ENCODE measurements at places on chromosomes 4 and X.

DNA sequence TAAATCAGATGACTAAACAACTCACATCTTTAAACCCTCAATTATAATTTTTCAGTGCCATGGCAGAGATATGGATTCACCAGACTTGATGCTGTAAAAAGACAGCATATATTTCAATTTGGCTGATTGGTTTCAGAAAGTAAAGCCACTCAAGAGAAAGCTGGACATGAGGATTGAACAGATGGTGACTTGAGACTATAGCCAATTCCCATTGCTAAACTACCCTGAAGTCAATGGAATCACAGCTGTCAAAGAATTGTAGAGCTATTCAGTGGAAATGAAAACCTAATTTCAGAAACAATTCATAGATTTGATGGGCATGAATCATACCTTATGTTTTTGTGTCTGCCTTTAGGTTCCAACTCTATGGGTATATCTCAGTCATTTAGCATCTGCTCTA is 510.6 kb upstream of the BOD1L1 start:
- DNase-seq, result no peak

GRCh38 chrX:47619486-47620302 is at the start of gene SYN1:
Gene SYN1 (minus strand): TSS chrX:47619857. CDS start chrX:47619728, 129 bp downstream.
- peak; percentile 96 for DNase-seq

GRCh38 chr4:40305328-40306170 is 29.6 kb upstream of the CHRNA9 start:
- DNase-seq, result no peak

- no peak for DNase-seq
These were observed 220.1 kb downstream of the IQCM start for GRCh38 chr4:149595500-149595899.

DNA sequence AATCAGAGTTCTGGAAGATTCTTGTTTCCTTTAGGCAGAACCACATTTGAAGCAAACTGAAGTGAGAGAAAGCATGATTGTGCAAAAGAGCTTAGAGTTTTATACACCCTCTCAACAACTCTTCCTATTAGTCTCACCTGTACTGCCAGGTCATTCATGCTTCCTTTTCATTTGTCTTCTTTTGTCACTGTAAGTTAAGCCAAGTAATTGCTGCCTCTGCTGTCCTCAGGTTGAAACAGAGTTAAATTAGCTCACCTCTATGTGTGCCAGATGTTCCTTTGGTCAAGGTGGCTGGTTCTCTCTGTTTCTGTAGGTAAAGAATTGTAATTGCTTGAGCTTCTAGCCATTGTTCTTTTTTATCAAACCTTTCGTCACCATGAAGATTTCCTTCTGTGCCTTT is 41.1 kb upstream of the HPGD start:
- no peak for DNase-seq

DNA sequence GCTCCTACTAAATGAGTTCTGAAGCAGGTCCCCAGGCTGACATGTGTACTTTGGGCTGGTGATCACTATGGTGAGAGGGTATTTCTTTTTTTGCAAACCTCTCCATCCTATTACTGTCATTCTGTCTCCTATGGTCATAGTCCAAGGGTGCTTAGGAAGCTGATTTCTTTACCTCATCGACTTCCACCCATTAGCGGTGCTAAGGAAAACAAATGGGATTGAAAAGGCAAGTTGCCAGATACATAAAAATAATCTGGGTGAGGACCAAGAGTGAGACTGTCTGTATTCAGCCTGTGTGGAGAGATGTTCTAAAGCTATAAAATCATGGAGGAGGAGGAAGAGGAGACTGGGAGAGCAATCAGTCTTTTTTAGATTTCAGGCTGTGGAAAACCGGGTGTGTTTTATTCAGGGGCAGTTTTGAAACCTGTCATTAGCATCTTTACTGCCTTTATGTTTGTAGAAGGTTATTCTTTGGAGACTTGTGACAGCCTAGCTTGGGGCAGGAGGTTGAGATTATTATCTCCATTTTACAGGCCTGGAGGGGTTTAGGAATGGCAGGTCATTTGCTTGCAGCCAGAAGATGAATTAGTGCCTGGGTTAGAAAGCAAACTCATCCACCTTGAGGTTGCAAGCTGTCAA is 1.9 kb downstream of the TMEM164 start:
- DNase-seq, result no peak

GRCh38 chr4:81638698-81639097 is 167.0 kb upstream of the RASGEF1B start:
- DNase-seq, result no peak

- DNase-seq, result no peak
These were observed 162.5 kb upstream of the MED14 start for GRCh38 chrX:40897718-40898270.

- DNase-seq, result no peak
These were observed 41.3 kb upstream of the STAG2 start for GRCh38 chrX:123920105-123920785.

DNA sequence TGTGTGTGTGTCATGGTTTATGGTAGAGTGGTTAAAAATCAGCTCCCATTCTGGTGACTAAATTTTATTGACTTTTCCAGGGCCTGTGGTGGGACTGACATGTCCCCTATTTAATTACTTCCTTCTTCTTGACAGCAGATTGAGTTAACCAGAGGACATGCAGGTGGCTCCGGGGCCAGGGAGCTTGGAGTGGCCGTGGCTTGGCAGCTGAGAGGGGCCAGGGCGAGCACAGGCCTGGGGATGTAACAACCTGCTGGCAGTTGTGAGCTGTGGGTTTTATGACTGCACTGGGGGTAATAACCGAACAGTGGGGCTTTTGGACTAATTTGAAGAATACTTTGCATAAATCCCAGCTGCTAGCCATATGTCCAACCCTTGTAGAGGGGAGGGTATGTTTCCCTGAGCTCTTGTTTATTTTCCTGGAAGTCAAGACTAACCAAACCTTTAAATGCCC is 186.0 kb downstream of the MID1IP1 start:
- no peak for DNase-seq

- no peak for DNase-seq
These were observed 11.8 kb downstream of the CLDN2 start for GRCh38 chrX:106931831-106932491.

GRCh38 chr4:14267373-14268060 is 640.0 kb upstream of the BOD1L1 start:
- no peak for DNase-seq

DNA sequence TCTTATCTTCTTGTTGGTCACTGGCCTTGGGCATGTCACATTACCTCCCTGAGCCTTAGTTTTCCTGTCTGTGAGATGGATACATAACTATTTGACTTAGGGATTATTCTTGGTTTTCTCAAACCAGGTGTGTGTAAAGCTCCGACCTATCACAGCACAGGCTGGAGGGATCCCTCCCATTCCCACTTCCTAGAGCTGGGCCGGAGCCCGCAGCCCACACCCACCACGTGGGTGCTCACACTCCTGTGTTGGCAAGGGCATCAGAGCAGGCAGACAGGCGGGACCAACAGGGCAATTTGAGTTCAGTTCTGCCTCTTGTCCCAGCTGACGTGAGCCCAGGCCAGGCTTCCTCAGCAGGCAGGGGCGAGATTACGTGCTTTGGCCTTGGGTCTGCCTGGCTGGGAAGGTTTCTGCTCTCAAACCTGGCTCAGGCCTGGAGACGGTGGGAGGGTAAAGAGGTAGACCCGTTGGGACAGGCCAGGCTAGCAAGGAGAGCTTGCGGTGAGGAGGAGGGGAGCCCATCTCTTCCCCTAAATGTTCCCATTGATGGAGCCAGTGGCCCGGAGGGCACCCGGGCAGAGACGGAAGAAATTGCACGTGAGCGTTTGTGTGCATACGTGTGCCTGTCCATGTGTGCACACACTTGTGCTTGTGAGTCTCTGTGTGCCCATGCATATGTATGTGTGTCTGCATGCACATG is 734 bp upstream of the SH3TC1 start:
- no peak for DNase-seq

- no peak for DNase-seq
These were observed 146.6 kb downstream of the AMELX start for GRCh38 chrX:11439846-11440245.

DNA sequence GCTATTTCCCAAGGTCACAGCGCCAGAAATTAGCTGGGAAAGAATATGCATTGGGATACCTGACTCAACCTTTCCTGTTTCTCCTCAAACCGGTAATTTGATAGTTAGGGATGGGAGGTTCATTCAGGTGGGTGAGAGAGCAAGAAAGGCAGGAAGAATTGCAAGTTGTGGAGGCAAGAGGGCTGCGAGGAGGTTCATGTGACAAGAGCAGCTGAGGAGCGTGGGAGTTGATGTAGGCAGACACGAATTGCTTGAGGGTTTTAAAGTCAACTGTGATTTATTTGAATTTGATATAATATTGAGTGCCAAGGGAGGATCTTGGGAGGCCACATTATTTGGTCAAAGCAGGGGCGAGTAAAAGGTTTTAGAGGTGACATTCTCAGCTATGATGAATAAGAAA is 329.0 kb downstream of the STIM2 start:
- DNase-seq, result no peak

- no peak for DNase-seq
These were observed 72.6 kb downstream of the SMARCA5 start for GRCh38 chr4:143586080-143586479.

GRCh38 chr4:59571805-59572430 is 1628.2 kb upstream of the ADGRL3 start:
- DNase-seq, result no peak

DNA sequence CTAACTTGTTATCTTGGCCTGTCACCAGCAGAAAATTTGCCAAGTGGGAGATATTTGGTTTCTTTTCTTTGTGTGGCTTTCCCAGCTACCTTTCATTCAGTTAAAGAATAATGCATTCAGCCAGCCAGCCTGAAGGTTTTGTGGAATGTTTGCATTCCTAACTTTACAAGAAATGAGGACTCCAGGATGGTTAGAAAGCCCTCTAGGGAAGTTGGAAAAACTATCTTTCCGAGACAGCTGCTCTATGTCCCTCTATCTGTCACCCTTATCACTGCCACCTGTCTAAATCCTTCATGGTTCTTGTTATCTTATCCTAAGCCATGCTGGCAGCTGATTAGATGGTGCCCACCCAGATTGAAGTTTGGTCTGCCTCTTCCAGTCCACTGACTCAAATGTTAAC is 384.2 kb downstream of the SH3BGRL start:
- no peak for DNase-seq

- no peak for DNase-seq
These were observed 1417.3 kb downstream of the STIM2 start for GRCh38 chr4:28277931-28278330.

DNA sequence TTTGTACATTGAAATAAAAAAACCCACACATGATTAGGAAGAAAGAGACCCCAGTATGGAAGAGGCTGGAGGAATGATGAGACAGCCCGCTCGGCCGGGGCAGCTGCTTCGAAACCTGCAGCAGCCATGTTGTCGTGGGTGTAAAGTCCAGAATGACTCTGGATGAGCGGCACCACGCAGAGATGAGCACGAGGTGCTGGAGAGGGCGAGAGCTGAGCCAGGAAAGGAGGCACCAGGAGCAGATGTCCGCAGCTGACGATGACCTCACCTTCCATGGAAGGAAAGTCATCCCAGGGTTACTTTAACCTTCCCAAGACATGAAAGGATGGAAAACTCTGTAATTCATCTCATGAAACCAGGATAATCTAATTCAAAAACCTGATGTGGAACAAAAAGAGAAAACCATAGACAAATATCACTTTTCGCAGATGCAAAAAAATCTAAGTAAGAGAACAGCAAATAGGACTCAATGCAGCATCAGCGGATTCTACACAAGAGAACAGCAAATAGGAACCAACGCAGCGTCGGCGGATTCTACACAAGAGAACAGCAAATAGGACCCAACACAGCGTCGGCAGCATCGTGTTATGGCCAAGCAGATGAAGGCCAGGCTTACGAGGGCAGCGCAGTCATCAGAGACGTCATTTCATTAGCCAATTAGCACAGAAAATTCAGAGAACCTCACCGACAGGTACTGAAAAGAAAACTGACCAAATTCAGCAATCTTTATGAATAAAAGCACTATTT is 25.9 kb upstream of the SPON2 start:
- DNase-seq, result no peak

DNA sequence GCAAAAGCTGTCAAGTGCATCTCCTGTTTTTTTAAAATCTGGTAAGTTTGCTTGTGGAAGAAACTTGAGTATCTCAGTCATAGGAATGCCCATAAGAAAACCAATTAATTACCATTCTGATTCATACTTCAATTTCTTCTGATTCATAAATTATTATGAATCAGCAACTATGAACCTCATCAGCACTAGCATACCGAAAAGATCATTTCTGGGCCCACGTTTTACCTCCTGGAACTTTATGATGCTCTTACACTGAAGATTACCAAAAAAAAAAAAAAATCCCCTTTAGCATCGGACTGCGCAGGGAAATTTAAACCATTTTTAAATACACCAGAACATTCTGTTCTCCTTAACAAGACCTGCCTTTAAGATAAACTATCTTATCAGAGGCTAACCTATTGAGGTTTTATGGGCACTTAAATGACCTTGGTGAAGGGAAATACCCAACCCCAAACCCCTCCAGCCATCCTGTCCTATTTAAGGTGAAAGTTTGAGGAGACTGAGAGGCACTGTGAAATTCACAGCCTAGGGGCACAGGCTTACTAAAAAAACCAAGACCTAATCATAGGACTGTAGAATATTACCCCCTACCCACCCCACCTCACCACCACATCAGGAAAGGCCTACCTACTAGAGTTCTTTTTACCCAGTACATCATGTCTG is 38.2 kb upstream of the ABCG2 start:
- no peak for DNase-seq

GRCh38 chr4:165784672-165785071 is 88.4 kb upstream of the TLL1 start:
- no peak for DNase-seq

GRCh38 chr4:13597604-13598003 is 29.9 kb downstream of the BOD1L1 start:
- no peak for DNase-seq

DNA sequence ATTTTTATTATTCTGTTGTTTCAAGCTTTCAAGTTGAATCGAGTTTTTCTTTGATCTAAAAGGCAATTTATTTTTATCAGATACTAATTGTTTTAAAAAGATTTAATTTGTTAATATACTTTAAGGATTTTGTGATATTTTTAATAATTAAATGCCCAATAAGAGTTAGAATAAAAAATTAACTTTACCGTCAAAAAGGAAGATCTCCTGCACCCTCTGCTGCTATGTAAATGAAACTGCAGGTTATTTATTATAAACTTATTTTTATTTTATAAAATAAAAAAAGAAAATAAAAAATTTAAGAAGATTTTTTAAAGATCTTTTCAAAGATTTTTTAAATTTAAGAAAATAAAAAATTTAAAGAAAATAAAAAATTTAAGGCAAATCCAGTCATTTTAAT is 166.1 kb downstream of the CCSER1 start:
- no peak for DNase-seq

DNA sequence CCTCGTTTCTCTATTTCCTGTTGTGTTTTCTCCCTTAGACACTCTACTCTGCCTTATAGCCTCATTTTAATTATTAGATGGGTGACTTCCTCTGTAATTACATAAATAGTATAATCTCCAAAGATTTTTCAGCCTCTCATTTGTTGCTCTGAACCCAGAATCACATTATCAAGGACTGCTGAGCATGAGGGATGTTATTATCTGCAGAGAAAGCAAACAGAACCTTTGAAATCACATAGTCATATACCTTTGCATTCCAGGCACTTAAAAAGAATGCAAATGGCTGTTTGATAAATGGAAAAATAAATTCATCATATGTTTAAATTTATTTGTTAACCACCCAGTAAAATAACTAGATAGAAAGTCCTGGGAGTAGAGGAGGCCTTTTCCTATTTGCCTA is 305.1 kb upstream of the PPP1R2C start:
- no peak for DNase-seq

All from D341Med (cell line).